ENCODE measurements at places on chromosomes 1 and 21.

- no peak for DNase-seq
These were observed 8.2 kb upstream of the LAPTM5 start for GRCh38 chr1:30765556-30766434.

DNA sequence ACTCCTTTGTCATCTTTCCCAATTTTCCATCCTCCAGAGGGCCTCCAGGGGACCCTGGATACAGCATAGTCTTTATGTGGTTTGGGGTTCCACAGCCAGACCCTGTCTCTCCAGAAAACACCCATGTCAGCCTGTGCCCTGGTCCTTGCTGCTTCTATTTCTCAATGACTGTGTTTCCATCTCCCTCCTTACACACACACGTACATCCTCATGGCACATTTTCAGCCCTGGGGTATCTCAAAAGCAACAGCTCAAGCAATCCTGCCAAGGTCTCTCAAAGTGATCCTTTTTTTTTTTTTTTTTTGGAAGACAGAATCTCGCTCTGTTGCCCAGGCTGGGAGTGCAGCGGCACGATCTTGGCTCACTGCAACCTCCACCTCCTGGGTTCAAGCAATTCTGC lies 22.3 kb downstream of the QSOX1 start:
- no peak for DNase-seq

- no peak for DNase-seq
These were observed 26.4 kb downstream of the FOXO6 start for GRCh38 chr1:41387667-41388091.

DNA sequence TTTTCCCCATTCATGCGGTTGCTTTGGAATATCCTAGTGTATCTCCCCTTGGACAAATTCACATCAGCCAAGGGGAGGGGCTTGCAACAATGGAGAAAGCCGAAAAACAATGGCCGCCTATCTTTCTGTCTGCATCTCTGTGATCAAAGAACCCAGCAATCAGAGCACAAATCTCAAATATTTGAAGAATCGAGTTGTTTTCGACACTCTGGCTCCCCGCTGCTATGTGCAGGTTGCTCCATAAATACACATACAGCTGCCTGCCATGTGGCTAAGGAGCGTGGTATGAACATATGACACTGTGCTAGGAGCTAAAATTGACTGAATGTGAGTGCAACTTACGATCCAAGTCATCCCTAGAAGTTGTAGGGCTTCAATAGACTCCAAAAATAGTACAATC lies 8.5 kb downstream of the CFHR4 start:
- no peak for DNase-seq

- no peak for DNase-seq
These were observed 67.2 kb downstream of the HMGB4 start for GRCh38 chr1:33931111-33931475.

DNA sequence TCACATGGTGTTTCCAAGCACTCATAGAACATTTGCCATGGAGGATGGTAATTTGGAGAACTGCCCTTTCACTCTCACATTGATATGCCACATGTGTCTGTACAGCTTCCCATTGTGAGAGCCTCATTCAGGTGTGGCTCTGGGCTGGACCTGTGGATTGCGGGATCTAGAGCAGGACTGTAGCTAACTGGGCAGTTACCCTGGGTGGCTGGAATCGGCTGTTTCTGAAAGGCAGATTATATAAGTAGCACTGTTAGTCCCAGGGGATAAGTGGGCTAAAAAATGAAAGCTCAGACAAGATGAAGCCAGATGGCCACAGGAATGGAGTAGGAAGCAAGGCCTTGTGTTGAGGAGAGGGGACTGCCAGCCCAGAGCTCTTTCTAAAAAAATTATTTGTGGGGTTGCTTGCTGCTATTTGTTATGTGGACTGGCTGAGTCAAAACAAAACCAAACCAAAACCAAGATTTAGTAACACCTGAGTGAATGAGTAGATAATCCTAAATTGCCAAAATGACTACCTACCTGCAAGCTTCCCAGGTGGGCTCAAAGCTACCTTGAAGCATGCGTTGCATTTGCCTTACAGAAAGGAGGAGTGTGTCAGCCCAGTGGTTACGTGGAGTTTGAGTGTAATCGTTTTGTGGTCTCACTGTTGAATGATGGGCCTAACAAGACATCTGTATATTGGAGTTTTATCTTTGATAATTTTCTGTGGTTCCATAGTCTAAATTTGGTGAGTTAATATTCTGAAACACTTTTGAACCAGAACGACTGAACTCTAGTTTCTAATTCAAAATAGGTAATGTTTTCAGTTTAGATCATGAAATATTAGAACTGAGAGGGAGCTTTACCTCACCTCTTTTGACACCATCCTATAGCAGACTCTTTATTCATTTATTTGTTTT lies 58.0 kb downstream of the SDCCAG8 start:
- no peak for DNase-seq

DNA sequence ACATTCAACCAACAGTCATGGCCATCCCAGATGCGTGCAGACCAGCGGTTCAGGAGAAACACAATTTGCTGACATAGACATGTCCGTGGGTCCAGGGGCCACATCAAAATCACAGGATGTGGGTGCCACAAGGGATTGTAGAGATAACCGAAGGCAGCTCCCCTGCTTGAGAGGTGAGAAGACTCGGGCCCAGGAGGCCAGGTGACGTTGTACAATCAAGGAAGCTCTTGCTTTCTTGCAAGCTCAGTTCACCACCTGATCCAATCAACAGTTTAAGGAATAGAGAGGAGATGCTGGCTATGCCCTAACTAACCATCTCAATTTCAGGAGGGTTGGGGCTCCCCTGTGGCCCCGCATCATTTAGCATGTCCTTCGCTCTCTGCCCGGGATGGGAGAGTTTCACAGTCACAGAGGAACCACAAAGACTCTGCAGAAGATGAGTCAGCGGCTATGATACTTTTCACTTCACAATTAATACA lies 19.5 kb downstream of the UBASH3A start:
- peak; percentile 33 for DNase-seq

- DNase-seq = no peak
These were observed 222.9 kb downstream of the FAM72C start for GRCh38 chr1:143748906-143749305.

- DNase-seq = no peak
These were observed 108.3 kb downstream of the ETS2 start for GRCh38 chr21:38913893-38914527.

GRCh38 chr1:11285883-11286734 lies 13.1 kb downstream of the UBIAD1 start:
- no peak for DNase-seq

- no peak for DNase-seq
These were observed 27.3 kb downstream of the PTTG1IP start for GRCh38 chr21:44846224-44846484.

DNA sequence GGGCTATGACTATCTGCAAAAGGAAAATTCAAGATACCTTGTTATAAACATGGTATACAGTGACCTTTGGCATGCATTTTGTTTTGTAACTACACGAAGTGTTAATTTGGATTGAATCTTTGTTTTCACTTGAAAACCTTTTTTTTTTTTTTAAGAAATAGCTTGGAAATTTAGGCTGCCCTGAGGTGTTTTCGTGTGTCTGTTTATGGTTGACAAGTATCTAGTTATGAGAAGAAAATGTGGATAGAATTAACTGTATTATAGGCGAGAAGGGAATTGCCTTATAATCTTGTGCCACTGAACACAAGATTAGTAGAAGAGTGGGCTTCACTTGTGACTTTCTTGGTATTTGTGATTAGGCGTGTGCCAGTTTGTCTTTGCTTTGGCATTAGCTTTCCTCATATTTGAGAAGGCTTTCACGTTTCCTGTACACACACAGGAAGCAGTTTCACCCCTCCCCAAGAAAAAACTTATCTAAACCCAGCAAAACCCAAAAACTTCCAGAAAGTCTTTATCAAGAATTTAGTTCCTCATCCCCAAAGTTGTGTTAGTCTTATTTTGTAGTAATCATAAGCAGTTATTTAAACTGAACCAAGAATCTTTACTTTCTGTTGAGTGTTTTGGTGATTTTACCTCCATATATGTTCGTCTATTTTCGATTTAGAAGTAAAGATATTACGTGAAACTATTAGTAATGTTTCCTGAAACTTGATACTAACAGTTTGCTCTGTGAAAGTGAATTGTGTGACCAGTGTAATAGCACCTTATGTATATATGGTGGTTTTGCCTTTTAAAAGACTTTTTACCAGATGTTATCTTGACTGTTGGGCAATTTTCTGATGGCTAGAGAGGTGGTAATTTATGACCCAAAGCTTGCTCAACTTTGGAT lies 3.8 kb downstream of the DYRK1A start:
- DNase-seq = no peak

GRCh38 chr1:116370181-116370580 lies 2.9 kb upstream of the ATP1A1 start:
- DNase-seq = no peak

GRCh38 chr1:153848805-153849204 lies 73.6 kb downstream of the SLC27A3 start:
- no peak for DNase-seq

GRCh38 chr1:115980156-115980555 lies 3.8 kb downstream of the SLC22A15 start:
- no peak for DNase-seq

DNA sequence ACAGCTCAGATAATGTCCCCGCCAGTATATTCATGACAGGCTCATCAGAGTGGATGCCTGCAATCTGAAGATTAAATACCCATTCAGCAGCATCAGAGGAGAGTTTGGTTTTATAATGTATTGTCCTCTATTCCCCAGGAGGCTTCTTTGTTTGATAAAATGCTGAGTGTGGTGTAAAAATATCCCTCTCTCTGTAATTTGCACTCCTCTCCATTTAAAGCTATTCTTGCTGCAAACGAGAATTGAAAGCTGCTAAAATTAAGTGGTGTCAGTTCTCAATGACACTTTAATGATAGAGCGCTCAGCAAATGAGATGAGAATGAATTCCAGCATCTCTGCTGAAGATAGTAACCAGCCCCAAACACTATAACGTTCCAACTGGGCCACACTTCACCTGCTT lies 205.7 kb upstream of the RRP15 start:
- no peak for DNase-seq

DNA sequence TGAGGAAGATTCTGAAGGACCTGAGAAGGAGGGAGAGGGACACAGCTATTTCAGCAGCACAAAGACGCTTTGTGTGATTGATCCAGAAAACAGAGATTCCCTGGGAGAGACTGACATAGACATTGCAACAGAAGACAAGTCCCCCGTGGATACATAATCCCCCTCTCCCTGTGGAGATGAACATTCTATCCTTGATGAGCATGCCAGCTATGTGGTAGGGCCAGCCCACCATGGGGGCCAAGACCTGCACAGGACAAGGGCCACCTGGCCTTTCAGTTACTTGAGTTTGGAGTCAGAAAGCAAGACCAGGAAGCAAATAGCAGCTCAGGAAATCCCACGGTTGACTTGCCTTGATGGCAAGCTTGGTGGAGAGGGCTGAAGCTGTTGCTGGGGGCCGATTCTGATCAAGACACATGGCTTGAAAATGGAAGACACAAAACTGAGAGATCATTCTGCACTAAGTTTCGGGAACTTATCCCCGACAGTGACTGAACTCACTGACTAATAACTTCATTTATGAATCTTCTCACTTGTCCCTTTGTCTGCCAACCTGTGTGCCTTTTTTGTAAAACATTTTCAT lies 161.3 kb upstream of the SGIP1 start:
- DNase-seq = no peak

DNA sequence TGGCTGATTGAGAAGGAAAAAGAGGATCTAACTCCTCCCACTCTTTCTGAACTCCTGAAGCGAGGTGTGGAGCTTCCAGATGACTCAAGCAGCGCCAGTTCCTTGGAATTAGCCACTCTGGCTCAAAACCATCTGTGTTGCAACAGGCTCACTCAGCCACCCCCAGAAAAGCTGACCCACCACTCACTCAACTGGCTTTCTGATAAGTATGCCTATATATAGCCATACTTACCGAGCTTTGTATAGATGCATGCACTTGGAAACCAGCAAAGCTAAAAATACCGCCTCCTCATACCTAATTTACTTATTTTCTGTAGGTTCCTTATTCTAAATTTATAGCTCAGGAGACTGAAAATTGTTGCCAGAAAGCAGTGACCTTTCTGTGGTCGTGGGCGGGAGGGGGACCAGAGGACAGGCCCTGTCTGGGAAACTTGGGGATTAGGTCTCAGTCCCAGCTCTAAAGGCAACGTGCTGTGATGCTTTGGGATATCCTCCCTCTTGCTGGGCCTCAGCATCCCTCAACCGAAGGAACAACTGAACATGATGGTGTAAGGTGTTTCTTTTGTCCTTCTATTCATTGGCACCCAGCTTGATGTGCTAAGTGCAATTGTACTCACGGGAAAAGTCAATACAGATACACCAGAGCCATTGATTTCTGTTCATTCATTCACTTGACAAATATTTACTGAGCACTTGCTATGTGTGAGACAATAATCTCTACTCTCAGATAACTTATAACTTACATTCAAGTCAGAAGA lies 65.7 kb downstream of the NENF start:
- DNase-seq = peak; percentile 67

DNA sequence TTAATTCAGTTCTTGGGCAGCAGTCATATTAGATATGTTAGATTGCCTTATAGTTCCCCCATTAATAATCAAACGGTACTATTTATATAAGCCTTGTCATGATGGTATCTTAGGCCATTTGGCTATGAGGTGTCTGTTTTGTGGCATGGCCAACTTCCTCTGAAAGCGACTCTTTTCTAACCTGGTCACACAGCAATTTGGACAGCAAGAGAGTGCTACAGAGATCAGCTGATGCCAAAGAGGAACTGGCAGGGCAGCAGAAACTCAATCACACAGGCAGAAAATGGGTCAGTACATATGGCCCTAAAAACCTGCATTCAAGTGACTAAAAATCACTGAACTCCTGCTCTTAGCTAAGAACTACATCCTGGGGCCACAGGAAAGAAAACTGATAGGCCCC lies 13.4 kb upstream of the MUTYH start:
- no peak for DNase-seq

DNA sequence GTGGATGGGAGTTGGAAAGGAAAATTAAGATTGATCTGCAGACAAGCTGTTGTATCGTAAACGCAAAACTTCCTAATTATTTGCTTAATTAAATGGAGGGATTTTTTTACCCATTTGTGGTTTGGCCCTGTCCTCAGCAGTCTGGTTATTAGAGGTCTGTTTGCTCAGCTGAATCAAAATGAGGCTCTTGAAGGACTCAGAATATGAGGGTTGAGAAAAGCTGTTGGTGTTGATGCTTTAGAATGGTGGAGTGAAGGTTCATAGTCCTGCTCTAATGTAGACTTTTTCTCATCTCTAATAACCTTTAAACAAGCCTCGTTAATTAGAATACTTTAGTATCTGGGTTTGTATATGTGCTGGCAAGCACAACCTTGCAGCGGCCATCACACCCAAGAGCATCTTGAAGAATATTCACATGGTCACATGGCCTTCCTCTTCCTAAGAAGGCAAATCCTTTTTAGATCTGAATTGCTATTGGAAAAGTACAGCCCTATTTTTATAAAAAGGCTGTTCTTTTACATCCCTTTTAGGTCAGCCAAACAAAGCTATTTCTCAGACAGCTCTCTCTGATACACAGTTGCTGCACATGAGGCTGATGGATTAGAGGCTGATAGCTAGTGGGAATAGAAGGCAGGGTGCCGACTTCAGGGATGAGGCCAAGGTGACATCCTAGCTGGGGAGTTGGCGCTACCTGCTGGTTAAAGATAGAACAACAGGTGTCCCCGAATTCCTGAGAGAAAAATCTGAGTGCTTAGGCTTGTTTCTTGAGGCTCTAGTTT lies 53.8 kb downstream of the MACF1 start:
- peak; percentile 77 for DNase-seq
